Lower lobe of right lung (tissue), 2 donors: ENCODE measurements at places on chromosomes 3 and 15.
A peak's percentile ranks its signal among the peaks of the same experiment; 100 is the strongest.

GRCh38 chr3:120218981-120219380 is 66.0 kb downstream of the GPR156 start:
- no peak overlapping the region for H3K4me3 ChIP-seq
- no peak overlapping the region for H3K27ac ChIP-seq
- H3K4me1 ChIP-seq, result no peaks in the 10 kb centered on the region
- no peak for DNase-seq

DNA sequence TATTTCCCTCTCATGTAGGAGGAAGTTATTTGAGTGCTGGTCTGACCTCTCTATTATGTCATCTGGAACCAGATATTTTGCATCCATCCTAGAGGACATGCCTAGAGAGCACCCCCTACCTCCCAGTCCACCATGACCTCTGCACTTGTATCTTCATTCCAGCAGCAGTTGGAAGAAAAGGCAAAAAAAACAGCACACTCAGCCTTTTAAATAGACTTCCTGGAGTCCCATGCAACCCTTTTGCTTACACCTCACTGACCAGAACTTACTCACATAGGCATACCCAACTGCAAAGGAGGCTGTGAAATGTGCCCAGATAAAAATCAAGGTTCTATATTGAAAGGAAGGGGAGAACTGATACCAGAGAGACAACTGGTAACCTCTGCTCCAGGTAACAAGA is 92.3 kb upstream of the FHIT start:
- no peak overlapping the region for H3K27ac ChIP-seq
- no peak for DNase-seq

- no peak for DNase-seq
Measured at GRCh38 chr3:177330779-177331178, 133.5 kb upstream of the TBL1XR1 start.

DNA sequence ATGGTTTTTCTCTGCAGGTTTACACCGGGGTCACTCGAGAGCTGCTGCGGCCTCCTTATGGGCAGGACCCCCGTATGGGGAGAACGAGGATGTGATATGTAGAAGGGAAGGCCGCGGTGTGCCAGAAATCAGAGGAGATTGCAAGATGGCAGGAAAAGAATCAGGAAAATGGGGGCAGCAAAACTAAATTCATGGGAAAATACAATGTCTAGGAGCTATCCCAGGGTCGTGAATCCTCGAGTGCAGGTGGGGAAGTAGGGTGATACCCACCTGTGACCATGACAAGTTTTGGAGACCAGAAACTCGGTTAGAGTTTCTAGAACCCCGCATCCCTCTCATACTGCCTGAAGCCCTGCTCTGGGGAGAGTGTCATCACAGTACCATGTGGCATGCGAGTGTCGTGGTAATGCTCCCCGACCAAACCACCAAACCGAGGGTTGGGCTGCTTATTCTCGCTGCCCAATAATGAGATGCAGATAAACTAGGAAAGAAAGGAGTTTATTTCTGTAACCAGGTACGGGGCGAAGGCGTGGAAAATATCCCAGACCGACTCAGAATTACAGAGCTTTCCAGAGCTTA is 781 bp downstream of the TRNT1 start:
- peak overlapping the region; percentile 98 for H3K27ac ChIP-seq
- H3K36me3 ChIP-seq, result peaks cover 25% of the 10 kb centered on the region
- no peak for DNase-seq

DNA sequence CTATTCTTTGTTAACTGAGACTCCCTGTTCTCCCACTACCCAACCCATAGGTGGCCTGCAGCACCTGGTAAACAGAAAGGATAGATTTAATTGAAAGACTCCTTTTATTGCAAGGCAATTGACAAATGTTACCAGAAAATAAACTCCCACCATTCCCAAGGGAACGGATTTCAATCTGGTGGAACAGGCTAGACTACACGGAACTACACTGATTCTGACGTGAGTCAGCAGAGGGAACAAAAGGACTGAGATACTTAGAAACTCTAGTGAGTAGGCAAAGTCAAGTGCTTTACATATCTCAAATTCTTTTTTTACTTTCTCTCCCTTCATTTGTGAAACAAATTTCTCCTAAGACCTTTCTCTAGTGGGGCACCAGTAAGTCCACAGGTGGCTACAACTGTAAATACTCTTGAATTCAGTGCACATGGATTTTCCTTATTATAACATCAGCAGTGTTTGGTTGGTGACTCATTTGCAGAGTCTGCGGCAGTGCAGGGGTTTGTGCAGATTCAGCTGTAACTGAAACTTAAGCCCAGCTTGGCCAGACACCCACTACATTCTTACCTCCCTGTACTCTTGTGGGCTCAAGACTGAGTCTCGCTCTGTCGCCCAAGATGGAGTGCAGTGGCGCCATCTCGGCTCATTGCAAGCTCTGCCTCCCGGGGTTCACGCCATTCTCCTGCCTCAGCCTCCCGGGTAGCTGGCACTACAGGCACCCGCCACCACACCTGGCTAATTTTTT is 34.3 kb upstream of the PLSCR2 start:
- H3K27me3 ChIP-seq, result no peaks in the 10 kb centered on the region
- H3K27ac ChIP-seq, result no peak overlapping the region
- no peak overlapping the region for H3K4me3 ChIP-seq
- H3K4me1 ChIP-seq, result peaks cover 24% of the 10 kb centered on the region
- no peak for DNase-seq

- no peak overlapping the region for H3K4me3 ChIP-seq
- H3K4me1 ChIP-seq, result peaks cover 35% of the 10 kb centered on the region
- no peak for DNase-seq
- no peaks in the 10 kb centered on the region for H3K36me3 ChIP-seq
Measured at GRCh38 chr3:114452937-114453336, 159.1 kb downstream of the TIGIT start.

DNA sequence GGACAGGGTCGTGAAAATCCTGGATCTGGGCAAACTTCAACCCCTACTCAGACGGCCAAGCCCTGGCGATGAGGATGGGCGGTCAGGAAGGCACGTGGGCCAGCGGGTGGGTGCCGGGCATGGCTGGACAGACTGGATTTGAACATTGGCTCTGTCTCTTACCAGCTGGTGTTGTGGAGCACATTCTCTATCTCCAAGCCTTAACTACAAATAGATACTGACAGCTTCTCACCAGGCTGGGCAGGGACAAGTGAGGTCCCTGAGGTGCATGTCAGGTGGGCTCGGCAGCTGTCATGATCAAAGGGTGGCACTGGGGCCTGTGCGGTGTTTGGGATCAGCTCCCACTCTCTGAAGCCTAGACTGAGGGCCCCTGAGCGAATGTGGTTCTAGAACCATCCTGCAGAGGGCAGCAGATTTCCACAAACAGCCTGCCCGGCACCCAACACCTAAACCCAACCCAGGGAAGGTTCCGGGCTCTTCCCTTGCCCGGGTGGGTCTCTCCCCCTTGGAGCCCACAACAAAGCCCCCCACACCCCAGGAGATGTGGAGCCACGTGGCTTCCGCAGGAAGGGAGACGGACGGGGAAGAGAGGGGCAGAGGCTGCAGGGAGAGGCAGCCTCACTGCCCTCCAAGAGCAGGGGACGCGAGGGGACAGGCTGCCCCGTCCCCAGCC is 58.4 kb downstream of the RGMA start:
- H3K27ac ChIP-seq, result peak overlapping the region; percentile 80
- peaks cover 54% of the 10 kb centered on the region for H3K4me1 ChIP-seq
- no peak overlapping the region for H3K4me3 ChIP-seq
- DNase-seq, result peak; percentile 74

DNA sequence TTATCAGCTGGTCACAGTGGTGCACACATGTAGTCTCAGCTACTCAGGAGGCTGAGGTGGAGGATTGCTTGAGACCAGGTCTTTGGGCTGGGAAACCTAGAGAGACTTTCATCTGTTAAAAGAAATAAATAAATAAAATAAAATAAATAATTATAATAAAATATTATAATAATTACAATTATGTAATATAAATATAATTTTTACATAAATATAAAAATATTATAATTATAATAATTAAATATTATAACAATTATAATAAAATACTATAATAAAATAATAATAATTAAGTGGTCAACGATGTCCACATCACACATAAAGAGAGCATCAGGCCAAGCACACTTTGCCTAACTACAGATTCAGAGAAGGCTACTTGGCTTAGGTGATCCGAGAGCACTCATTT is 14.6 kb downstream of the QRICH1 start:
- no peaks in the 10 kb centered on the region for H3K4me1 ChIP-seq
- peaks cover 55% of the 10 kb centered on the region for H3K36me3 ChIP-seq
- H3K27me3 ChIP-seq, result no peaks in the 10 kb centered on the region
- DNase-seq, result no peak
- no peak overlapping the region for H3K27ac ChIP-seq

DNA sequence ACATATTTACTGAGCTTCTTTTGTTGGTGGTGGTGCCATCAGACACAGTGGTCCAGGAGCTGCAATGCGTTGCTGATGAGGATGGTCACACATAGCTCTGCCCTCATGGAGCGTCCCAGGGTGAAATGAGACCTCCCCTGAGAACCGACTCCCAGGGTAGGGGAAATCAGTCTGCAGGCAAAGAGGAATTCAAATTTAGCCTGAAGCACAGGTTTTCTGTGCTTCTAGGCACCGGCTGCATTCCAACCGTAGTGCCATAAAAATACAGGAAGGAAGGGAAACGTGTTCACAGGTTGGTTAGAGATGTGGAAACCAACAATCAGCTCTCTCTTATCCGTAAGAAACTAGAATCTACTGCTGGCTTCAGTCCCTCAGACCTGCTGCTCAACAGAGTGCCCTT is 19.2 kb downstream of the SMAD3 start:
- H3K36me3 ChIP-seq, result no peaks in the 10 kb centered on the region
- no peak overlapping the region for H3K4me3 ChIP-seq
- no peak for DNase-seq
- no peaks in the 10 kb centered on the region for H3K27me3 ChIP-seq
- H3K27ac ChIP-seq, result no peak overlapping the region

GRCh38 chr3:176780766-176781165 is 416.5 kb downstream of the TBL1XR1 start:
- H3K4me3 ChIP-seq, result no peak overlapping the region
- DNase-seq, result no peak
- no peaks in the 10 kb centered on the region for H3K27me3 ChIP-seq

DNA sequence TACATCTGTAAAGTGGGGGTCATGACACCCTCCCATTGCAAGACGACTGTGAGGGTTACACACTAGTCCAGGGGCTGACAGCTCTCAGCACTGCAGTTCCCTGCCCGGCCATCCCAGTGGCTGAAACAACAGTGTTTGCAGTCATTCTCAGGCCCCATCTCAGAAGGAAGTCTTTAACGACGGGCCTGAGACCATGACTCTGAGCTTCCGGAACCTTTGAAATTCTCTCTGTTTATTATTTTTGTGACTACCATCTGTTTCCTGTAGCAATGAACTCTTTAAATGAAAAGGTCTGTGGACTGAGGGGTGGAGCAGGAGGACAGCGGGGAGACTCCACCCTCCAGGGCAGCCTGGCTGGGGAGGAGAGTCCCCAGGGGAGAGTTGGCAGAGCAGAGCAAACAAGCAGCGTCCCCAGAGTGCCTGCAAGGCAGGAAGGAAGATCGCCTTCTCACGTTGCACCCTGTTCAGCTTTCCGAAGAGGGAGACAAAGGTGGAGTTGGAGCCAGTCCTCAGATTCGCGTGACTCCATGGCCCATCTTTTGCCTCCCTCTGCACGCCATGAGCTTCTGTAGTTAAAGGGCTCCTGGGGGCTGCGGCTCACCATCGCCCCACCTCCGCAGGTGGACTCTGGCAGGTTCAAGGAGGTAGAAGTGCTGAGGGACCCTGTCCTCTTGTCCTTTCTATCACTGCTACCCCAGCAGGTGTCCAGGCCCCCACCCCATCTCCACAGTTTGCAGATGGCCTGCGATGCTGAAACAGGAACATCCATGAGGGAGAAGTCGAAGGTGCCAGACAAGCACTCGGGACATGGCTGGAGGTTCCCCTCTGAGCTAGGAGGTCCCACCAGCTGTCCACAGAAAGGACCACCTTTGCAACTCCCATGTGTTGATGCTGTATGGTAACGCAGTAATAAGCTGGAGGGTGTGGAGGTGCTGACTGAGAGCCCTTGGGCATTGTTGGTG is 525.8 kb upstream of the PROK2 start:
- no peaks in the 10 kb centered on the region for H3K36me3 ChIP-seq
- peak overlapping the region; percentile 60 for H3K27ac ChIP-seq
- H3K27me3 ChIP-seq, result no peaks in the 10 kb centered on the region
- DNase-seq, result no peak
- H3K4me1 ChIP-seq, result peaks cover 22% of the 10 kb centered on the region
- H3K4me3 ChIP-seq, result no peak overlapping the region

DNA sequence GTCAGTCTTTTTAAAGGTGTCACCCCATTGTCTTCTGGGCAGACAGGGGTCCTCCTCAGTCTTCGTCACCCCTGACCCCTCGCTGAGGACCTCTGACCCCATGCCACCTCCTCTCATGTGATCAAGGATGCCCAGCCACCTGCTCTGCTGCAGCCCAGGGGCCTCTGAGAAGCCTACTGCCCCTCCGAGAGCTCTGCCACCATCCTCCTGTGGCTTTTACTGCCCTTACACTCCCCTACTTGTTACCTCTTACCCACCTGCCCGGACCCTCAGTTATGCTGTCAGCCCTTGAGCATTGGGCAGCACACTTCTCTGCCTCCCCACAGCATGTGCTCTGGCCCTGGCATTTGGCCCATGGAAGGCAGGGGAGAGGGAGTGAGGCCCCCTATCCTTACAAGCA is 123.2 kb downstream of the LRRK1 start:
- peaks cover 5% of the 10 kb centered on the region for H3K4me1 ChIP-seq
- DNase-seq, result no peak
- H3K36me3 ChIP-seq, result peaks cover 18% of the 10 kb centered on the region
- H3K27ac ChIP-seq, result no peak overlapping the region

DNA sequence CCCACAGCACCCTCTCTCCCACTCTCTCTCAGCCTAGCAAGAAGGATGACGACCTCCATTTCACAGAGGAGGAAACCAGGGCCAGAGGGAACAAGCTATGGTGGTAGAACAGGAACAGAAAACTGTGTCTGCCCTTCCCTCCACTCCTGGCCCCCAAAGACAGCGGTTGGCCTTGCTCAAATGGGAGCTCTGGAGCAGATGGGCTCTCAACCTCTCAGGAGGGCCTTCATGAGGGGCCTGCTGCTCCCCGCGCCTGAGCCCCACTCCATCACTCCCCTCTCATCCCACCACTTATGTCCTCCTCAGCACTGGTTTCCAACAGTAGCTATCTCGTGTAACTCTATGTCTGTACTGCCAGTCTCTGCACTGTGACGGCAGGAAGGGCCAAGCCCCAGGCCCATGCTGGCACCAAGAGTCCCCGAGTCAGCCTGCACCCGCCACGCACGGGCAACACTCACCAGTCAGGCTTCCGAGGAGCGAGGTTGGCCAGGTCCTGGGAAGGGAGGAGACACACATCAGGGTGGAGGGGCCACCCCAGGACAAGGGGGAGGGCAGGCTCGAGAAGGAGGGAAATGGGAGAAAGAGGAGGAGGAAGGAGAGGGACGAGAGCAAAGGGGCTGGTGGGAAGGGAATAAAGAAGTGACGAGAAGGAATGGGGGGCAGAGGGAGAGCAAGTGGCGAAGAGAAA is 45.5 kb downstream of the PTH1R start:
- H3K4me3 ChIP-seq, result no peak overlapping the region
- peaks cover 41% of the 10 kb centered on the region for H3K4me1 ChIP-seq
- peak; percentile 38 for DNase-seq
- peaks cover 87% of the 10 kb centered on the region for H3K36me3 ChIP-seq
- H3K27me3 ChIP-seq, result no peaks in the 10 kb centered on the region

- H3K27ac ChIP-seq, result no peak overlapping the region
- no peaks in the 10 kb centered on the region for H3K27me3 ChIP-seq
- H3K36me3 ChIP-seq, result no peaks in the 10 kb centered on the region
- H3K4me3 ChIP-seq, result no peak overlapping the region
Measured at GRCh38 chr15:29687204-29687815, 135.0 kb downstream of the TJP1 start.
